ENCODE measurements at places on chromosomes 3 and 15.

DNA sequence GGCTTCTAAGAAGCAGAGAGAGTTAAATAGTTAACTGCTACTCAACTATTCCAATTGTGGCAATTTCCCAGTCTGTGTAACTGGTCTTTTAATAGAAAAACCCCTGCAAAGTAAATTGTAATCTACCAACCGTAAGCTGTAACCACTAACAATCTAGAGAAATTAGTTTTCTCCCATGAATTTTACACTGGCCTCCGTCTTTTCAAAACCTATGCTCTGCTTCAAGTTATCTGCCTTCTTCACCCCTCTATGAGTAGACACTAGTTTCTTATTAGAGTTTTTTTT lies 42.6 kb downstream of the LRRFIP2 start:
- DNase-seq, result no peak

DNA sequence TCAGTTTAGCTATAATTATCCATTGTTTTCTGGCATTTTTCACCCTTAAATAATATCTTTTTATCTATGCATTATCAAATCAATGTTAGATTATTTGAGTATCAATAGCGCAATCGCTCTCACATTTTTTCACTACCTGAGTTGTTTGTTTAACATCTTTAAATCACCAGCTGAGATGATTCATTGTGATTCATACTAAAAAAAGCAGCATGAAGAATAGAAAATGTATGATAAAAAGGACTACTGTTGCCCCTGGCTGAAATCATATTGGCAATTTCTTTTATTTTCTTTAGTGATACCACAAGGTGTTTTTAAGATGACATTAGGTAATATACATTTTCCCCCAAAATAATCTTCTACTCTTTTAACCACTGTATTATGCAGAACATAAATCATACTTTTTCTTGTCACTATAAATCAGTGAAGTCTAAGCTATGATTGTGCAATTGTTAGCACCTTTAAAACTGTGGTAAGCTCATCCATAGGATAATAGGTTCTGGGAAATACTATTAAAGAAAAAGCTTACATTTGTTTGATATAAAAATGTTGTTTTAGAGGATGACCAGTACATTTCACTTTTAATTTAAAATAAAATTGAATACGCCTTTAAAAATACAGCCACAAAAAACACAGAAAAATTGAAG lies 889.1 kb downstream of the NAALADL2 start:
- DNase-seq, result no peak

- no peak for DNase-seq
Observed at GRCh38 chr15:55289011-55289745, 435 bp downstream of the RAB27A start.

- no peak for DNase-seq
Observed at GRCh38 chr3:16286751-16287543, 21.9 kb downstream of the OXNAD1 start.

DNA sequence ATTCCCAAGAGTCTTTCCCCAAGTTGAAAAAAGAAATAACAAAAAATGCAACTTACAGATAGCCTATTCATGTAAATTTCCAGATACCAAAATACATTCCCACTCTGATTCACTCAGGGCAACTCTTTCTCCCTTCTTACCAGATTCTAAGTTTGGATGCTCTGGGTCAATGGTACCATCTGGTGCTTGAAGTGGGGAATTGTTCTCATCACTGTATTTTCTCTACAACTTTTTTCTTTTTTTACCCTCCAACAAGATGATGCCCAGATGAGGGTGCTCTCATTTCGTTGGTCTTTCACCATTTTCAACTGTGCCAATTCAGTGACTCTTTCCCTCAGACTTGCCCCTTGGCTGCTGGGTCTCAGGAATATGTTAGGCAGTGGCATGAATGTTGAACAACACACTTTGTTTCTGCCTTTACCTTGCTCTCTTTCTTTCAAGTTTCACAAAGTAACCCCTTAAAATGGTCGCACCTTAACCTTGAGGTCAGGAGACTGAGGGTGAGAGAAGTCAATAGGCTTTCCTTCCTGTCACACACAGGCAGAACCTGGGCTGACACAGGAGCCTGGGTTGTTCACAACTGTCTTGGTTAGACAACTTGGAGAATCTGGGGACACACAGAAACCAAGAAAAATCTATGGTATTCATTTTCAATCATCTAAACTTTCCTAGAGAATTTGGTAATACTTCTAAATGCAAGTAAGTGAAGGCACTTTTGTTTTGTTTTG lies 330.7 kb upstream of the SLCO3A1 start:
- no peak for DNase-seq

DNA sequence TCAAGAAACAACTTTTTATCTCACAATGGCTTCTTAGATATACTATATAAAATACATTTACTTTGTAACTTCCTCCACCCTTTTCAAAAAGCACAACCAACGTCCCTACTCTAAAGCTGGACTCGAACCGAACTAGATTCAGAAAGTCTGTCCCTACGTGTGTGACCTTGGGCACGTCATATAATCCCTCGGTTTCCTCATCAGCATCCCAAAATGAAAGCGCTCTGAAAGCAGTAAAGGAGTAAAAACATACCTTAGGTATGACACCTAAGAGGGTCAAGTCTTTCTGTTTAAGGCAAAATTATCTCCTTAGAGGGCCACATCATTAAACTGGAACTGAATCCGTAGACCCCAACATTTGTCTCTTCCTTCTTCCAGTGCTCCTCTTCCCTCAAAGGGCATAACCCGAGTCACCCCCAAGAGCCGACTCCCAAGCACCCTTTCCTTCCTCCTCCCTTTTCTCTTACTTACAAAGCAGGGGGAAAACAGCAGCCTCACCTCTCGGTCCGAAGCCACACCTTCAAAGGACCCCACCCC lies 663 bp downstream of the PDCD10 start:
- no peak for DNase-seq

DNA sequence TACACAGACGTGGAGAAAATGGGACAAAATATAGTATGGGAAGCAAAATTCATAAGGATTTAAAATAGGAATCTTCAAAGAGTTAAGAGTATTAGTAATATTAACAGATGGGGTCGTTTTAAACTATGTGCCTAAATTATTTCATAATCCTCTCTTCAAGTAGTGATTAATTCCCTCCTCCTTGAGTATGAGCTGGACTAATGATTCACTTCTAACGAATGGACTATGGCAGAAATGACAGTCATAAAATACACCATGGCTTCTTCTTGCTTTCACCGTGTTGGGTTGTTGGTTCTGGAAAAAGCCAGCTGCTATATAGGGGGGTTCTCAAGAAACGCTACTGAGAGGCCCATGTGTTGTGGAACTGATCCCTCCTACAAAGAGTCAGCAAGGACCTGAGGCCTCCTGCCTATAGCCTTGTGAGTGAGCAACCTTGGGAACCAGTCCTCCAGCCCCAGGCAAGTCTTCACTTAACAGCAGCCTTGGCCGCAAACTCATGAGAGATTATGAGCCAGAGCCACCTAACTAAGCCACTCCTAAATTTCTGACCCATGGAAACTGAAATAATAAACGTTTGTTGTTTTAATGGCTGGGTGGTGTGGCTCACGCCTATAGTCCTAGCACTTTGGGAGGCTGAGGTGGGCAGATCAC lies 64.8 kb upstream of the ABHD2 start:
- DNase-seq, result no peak

DNA sequence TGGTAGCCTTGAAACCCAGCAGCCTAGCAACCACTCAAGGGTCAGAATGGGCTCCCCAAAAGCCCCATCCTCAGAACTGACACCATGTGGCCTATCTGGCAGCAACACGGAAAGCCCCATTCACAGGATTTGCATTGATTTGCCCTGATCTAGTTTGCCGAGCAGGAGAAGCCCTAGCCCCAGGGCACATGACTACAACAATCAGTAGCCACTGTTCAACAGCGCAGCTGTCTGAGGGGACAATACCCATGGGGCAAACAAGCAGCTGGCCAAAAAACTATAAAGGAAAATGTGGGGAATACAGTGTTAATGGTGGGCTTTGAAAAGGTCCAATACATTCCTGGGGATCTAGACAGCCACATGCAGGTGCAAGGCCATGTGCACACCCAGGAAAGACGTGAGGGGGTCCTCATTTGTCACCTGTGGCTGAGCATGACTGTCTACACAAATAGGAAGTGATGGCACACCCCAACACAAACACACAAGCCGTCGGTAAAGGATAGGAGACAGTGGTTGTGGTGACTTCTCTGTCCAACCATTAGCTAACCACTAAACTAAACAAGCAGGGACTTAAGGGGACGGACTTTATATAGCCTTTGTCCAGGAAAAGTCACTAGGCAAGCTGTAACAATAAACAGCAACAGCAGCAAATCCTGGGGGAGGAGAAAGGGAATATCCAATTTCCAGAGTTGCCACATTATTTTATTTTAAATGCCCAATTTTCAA lies 113.7 kb downstream of the LRIG1 start:
- no peak for DNase-seq

DNA sequence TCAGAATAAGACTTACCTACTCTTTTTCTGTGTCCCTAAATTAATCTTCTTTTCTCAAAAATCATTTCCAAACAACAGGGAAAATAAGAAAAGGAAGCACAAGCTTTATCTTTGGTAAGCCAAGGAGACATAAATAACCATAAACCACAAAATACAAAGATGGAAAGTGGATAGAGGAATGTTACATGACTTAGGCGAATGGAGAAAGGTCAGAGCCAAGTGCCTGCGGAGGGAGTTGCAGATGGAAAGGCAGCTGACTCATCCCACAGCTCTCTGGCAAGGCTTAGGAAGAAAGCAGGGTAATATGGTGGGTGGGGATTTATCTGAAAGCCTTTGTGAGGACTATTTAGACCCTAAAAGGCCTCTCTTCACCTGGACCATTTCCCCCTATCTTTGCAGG lies 72.8 kb downstream of the GALK2 start:
- DNase-seq, result no peak

GRCh38 chr3:63986146-63986545 lies 37.1 kb downstream of the PSMD6 start:
- DNase-seq, result no peak

DNA sequence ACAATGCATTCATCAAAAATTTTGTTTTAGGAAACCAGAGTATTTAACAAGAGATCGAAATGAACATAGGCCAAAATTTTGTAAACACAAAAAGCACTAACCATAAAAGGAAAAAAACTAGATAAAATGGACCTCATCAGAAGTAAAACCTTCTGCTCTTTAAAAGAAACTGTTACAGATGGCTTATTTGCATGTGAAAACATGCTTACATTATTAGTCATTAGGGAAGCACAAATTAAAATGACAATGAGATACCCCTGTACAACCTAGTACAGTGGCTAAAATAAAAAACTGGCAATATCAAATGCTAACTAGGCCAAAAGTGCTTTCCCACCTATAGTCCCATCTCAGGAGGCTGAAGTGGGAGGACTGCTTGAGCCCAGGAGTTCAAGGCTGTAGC lies 19.3 kb downstream of the UBR1 start:
- DNase-seq, result no peak

DNA sequence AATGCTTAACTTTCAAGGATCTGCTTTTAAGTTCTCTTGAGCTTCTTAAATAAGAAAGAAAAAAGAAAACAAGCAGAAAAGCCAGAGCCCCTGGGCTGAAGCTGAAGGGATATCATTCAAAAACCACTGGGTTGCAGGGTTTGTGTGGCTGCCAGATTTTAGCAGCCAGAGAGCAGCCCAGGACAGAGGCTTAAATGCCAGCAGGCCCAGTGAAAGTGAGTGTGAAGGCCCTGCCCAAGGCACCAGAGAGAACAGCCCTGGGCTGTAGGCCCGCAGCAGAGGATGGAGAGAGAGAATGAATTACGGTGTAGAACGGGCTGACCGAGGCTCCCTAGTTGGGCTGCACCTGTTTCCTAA lies 106.3 kb upstream of the BOC start:
- no peak for DNase-seq

DNA sequence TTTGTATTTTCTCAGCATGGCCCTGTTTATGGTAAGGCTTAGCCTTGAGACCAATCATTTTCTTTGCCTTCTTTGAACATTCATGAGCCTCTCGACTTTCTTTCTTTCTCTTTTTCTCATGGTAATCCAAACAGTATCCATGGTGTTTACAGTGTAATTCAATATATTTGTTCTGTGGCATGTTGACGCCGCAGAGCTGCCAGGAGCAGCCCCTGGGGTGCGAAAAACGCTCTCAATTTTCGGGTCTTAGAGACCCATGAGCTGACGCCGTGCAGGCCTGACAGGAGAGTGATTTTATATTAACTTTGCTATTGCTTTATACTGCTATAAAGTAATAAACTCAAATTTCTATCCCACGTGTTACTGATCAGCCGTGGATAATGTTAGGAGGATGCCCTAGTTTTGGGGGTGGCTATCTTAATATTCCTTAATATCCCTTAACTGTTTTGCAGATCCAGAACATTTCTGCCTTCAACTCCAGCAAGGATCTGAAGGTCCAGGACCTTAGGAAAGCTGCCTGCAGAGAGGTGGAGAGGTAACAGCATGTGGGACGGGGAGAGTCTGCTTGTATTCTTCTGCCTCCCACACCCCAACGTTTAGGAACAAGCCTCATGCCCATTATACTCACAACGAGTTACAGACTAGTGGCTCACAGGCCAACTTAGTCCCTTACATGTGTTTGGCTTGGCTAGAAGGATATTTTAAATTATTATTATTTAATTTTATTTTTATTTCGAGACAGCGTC lies 29.3 kb upstream of the MYO1E start:
- DNase-seq, result no peak

DNA sequence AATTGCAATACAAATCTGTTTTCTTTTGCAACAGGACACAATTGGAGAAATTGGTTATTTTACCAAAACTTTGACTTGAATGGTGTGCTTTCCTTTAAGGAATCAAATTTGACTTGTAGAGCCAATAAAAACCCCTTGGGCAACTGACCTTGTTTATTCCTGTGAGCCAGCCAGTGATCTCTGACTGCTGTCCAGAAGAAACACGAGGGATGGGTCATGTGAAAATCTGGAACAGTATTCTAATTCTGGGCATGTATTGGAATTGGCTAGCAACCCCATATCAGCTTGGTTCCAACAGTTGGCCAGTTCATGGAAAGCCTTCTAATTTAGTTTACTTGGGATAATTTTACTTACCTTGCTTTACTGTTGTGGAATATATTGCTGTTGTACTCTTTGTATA lies 19.1 kb upstream of the HHATL start:
- no peak for DNase-seq

- DNase-seq, result no peak
Observed at GRCh38 chr15:78201281-78202190, 32.8 kb downstream of the ACSBG1 start.

DNA sequence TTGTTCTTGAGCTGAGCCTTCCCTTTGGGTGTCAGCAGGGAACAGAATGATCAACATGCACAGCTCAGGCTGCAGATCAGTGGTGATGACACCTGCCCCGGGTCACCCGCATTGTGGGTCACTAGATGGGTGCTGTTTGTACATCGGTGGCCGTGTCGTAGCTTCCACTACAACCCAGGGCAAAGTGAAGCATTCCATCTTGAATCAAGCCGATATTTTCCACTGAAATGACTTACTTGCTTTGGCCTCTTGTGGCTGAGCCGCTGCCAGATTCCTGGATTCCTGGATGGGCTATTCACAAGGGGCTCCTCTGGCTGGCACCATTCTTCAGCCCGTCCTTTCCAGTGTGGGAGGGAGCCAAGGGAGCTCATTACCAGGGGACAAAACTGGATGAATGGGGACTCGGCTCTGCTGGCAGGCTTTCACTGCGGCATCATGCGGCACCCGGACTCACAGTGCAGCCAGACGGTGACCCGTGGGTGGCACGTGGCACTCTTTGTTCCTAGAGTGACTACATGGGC lies 65.6 kb downstream of the SLCO3A1 start:
- no peak for DNase-seq

- no peak for DNase-seq
Observed at GRCh38 chr3:127405010-127405598, 117.3 kb upstream of the PRR20G start.

- DNase-seq, result no peak
Observed at GRCh38 chr3:58266577-58266976, 29.0 kb downstream of the ABHD6 start.
